ENCODE measurements at places on chromosomes 6 and 20.
A peak's percentile ranks its signal among the peaks of the same experiment; 100 is the strongest.

GRCh38 chr6:28330041-28330440, 5.9 kb downstream of the ZSCAN31 start:
- no peak for DNase-seq

- peak; percentile 45 for DNase-seq
Measured at GRCh38 chr6:15439410-15440025, 193.6 kb downstream of the JARID2 start.

DNA sequence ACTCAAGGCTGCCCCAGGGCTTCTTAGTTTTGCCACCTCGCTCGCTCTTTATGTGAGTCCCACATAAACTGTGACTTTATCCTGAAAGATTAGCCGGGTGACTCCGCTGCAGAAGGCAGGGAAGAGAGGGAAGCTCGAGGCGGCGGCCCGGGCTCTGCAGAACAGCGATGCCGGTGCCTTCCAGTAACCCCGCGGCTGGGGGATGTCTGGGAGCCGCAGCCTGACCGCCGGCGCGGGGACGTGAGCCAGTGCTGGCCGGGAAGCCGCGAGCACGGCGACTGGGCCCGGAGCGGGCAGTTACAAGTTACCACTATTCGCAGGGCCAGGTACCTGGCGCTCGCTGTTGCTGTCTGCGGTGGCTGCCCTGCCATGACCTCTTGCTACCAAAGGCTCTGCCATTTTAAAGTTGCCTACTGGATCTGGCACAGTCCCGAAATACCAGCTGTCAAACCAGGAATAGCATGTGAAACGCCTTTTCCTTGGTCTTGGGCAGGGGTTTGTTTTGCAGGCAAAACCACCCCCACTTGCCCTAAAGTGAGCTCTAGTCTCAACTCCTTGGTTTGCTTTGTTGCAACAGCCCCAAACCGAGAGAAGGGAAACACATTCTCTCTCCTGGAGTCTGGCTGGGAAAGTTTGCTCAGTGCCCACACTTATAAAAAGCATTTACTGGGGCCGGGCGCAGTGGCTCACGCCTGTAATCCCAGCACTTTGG, 124.0 kb upstream of the SLC2A12 start:
- peak; percentile 35 for DNase-seq

DNA sequence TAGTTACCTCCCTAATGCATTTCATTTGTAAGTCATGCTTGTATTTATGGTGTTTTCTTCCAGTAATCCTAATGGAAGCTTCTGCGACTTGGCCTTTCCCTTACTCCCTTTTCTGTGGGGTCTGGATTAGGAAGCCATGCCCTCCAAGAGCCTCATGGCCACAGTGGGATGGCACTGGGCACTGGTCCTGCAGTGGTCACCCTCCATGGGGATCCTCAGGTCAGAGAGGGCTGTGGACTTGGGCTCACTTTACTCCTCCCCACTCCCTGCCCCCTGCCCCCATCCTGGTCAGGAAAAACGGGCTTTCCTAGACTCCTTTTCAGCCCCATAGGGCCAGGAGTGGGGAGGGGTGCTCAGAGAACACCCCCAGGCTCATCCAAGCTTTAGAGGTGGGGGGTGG, 49.9 kb downstream of the EBF4 start:
- DNase-seq: no peak

GRCh38 chr6:112881027-112881426, 533.9 kb downstream of the RFPL4B start:
- peak; percentile 71 for DNase-seq

GRCh38 chr6:15876406-15876805, 213.6 kb upstream of the DTNBP1 start:
- DNase-seq: peak; percentile 14

GRCh38 chr20:12847872-12848271, 160.9 kb upstream of the SPTLC3 start:
- no peak for DNase-seq

- no peak for DNase-seq
Measured at GRCh38 chr6:163947276-163947675, 532.8 kb downstream of the QKI start.

DNA sequence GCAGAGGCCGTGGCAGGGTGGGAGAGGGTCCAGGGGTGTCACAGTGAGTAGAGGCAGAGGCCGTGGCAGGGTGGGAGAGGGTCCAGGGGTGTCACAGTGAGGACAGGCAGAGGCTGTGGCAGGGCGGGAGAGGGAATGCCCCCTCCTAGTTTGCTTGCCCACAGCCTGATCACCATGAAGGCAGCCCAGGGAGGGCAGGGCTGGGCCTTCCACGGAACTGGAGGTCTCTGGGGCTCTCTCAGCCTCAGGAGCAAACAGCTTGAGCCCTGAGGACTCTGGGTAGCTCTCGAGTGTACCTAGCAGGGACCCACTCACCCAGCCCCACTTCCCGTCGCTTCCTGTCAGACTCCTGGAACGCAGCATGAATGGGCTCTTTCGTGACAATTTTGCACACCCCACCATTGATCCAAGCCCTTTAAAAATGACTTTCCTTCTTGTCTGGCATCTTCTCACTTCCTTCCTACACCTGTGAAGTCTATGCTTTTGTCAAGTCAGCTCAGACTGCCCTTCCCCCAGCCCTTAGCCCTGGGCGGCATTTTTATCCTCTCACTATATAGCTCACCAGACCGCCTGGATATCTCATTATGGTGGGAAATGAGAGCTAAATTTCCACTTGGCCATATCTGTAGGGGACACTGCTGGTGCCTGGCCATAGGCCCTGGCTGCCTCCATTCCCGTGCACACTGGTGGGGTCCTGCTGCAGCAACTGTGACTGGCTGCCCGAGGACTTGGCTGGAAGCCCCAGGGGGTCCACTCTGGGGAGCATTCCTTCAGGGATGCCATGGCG, 140.3 kb downstream of the CDC5L start:
- no peak for DNase-seq

GRCh38 chr6:41200296-41200900, 551 bp downstream of the TREML2 start:
- peak; percentile 34 for DNase-seq

DNA sequence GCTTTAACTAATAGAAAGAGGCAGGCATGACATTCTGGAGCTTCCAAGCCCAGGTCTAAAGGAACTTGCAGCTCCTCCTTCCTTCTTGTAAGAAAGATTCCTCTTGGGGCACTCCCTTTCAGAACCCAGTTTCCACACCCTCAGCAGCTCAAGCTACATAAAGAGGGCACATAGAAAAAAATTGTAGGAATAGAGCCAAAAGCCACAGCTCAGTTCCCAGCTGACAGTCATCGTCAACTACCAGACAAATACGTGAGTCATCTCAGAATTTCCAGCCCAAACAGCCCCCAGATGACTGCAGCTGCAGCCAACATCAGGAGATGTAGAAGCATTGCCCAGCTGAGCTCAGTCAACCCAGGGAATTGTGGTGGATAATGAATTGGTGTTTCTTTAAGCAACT, 349.8 kb upstream of the ARID1B start:
- peak; percentile 91 for DNase-seq

DNA sequence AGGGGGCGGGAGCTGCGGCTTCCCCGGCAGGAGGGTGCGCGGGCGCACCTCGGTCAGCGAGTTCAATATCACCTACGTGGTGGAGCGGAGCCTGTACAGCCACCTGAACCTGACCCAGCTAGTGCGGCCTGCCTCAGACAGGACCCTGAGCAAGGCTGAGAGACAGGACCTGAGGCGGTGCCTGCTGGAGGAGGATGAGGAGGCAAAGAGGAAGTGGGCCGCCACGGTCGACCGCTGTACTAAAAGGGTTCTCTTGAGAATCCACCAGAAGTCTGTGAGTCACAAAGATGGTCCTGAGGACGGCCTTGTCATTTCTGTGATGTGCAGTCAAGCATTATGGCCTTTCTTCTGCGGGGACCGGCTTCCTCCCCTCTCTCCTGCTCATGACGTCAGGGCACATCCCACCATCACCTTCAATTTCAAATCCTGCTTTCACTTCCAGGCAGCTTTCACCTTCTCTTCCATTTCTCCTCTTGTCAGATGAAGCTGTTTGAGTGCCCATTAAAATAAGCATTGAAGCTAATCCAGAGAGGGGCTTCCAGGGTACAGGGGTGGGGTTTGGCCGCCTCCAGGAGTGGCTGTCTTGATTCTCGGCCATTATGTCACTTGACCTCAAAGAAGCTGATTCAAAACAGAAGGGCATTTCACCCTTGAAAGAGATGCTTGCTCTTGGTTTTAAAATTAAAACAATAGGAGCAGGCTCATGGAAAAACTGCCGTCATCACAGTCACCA, 177.6 kb downstream of the SASH1 start:
- no peak for DNase-seq

DNA sequence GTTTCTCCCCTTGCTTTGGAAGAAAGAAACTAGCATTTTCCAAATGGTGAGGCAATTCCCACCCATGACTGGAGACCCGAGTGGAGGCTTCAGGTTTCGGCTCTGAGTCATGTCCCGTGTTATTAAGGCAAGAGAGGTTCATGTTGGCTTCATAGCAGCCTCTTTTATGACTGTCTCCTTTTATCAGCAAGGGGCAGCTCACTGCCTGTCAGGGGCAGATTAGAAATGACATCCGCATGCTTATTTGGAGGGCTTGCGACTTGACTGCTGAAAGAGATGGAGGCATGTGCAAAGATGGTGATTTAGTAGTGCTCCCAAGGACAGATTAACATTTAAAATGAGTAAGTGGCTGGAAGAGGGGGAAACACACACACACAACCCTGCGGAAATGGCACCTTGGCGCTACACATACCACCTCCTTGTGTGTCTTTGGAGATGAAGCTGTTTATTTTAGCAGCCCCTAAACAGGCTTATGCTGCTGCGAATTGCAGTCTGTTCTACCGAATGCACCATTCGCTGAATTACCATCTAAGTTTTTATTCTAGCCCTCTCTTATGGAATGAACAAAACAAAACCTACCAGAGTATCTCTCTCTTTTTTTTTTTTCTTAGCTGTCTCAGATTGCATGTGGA, 52.1 kb upstream of the VSTM2L start:
- DNase-seq: no peak

DNA sequence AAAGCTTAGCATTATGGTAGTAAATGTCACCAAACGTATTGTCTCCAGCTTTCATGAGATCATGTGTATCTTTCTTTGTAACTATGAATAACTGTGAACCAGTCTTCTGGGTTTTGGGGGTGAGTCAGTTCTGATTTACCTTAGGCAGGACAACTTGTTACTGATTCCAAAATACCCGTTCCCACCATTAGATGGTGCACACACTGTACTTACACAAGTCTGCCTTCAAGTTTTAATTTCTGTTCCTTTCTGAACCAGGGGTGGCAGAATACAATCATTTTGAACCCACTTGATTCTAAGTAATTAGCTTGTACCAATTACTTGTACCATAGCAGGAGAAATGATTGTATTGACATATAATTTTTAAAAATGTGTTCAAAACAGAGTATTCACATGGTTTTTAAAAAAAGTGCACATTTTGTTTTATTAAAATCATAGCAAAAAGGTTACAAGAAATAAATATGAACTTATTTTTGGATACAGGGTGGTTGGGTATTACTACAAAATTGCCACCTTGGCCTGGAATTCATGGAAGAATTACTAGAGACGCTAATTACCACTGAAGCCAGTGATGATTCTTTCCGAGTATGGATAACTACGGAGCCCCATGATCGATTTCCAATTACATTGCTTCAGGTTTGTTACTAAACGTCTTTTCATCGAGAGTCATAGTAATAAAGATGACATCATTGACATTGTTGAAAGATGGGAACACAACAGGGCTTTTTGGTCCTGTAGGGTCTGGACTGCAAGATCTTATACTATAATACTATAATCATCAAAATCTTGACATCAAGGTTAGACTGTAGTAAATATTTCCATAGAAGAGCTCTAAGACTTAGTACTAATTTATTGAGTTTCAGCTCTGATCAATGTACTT, 75.2 kb upstream of the GLP1R start:
- peak; percentile 76 for DNase-seq

DNA sequence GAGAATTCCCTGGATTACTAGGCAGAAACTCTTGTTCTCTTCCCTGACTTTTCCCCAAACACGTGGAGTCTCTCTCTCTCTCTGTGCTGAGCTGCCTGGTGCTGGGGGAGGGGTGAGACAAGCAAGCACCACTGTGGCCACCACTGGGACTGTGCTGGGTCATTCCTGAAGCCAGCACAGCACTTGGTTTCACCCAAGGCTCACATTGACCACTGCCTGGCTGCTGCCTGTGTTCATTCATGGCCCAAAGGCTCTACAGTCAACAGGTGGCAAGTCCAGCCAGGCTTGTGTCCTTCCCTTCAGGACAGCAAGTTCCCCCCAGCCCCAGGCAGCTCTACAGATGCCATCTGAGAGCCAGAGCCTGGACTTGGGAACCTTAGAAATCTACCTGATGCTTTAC, 92.2 kb downstream of the CTNNBL1 start:
- no peak for DNase-seq

DNA sequence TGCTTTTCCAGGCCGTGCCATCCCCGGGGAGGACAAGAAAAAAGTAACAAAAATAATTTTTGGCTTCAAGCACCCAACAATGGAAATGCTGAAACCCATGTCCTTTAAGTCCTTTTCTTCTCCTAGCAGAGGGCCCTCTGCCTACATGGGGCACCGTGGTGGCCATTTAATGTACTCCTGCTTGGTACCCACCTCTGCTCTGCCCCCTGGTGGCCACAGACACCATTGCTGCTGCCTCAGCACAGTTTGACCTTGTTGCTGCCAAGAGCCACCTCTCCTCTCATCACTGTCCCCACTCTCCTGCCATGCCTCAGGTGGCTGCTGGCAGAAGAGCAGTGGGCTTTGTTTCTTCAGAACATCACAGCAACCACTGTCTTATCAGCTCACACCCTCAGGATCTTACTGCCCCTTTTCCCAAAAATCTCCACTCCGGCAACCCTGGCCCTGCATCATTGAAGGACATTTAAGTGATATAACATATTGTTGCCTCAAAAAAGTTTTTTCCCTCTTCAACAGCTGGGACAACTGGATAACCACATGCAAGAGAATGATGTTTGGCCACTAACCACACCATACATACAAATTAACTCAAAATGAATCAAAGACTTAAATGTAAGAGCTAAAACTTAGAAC, 12.9 kb upstream of the ARMC2 start:
- DNase-seq: peak; percentile 88

DNA sequence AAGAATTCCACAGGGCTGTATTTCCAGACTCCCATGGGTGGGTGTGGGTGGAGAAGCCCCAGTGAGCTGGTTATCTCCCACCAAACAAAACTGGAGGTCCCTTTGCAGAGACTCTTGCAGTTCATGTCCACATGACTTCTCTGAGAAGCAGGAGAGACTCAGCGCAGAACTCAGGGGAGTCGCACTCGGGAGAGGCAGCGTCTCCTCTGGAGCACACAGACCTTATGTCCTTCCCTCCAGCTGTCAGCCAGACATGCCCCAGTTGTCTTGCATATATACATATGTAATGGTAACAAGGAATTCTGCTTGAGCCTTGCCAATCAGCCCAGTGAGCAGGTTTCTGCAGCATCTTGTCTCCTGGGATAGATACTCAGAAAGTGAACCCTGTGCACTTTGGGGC, 23.8 kb downstream of the MYT1 start:
- no peak for DNase-seq

- no peak for DNase-seq
Measured at GRCh38 chr20:3430376-3431069, 23.1 kb upstream of the DNAAF9 start.

DNA sequence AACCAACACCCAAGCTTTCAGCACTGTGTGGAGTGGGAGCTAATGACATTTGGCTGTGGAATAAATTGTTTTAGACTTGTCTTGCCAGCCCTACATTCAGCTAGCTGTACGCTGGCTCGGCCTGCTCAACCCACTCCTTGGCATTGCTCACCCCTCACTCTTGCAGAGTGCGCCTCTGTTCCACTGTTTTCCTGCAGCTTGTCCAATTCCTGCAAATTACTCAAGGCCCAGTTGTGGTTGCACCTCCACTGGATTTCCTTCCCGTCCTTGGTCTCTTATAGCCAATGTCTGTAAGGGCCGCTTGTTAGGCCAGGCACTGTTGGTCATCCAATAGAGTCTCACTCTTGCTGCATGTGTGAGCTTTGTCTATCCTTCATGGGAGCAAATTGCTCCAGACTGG, 289.2 kb upstream of the RNF24 start:
- no peak for DNase-seq

Measured in cardiac fibroblast (primary cell).